ENCODE measurements at places on chromosomes 2 and 18.
A peak's percentile ranks its signal among the peaks of the same experiment; 100 is the strongest.

GRCh38 chr18:48826271-48826670, 124.5 kb downstream of the SMAD7 start:
- H3K4me3 ChIP-seq = no peak overlapping the region
- H3K27ac ChIP-seq = peak overlapping the region; percentile 29
- peaks cover 28% of the 10 kb centered on the region for H3K4me1 ChIP-seq
- H3K27me3 ChIP-seq = no peaks in the 10 kb centered on the region
- H3K36me3 ChIP-seq = peaks cover 5% of the 10 kb centered on the region

GRCh38 chr2:128197059-128197458, 106.1 kb downstream of the UGGT1 start:
- no peak overlapping the region for H3K4me3 ChIP-seq
- DNase-seq = no peak
- H3K4me1 ChIP-seq = peaks cover 32% of the 10 kb centered on the region
- no peaks in the 10 kb centered on the region for H3K27me3 ChIP-seq
- peaks cover 4% of the 10 kb centered on the region for H3K36me3 ChIP-seq

- DNase-seq = no peak
- H3K4me1 ChIP-seq = no peaks in the 10 kb centered on the region
- no peak overlapping the region for H3K4me3 ChIP-seq
- H3K27me3 ChIP-seq = no peaks in the 10 kb centered on the region
These were observed 730.2 kb upstream of the ZNF804A start for GRCh38 chr2:183868153-183868552.

DNA sequence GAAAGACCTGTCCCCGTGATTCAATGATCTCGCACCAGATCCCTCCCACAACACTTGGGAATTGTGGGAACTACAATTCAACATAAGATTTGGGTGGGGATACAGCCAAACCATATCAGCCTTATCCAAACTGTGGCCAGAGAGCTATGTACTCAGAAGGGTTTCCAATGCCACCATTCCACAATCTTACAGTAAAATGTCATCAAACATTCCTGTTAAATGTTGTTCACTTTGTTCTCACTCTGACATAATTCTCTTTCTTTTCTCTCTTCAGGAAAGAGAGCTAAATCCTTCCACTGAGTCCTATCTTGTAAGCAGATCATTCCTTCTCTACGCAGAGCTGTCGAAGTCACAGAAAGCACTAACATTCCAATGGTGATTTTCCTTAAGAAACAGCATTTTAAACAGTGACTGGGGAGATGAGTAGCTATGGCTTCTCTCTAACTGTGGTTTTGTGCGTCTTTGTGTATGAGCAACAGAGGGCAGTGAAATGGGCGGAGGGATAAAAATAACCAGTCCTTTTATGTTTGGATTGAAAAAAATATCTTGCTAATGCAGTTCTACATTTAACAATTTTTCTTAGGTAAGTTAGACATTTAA, 684.7 kb downstream of the EPHA4 start:
- H3K27me3 ChIP-seq = peaks cover 5% of the 10 kb centered on the region
- H3K27ac ChIP-seq = no peak overlapping the region
- no peak overlapping the region for H3K4me3 ChIP-seq
- H3K4me1 ChIP-seq = no peaks in the 10 kb centered on the region
- H3K36me3 ChIP-seq = no peaks in the 10 kb centered on the region
- DNase-seq = no peak

DNA sequence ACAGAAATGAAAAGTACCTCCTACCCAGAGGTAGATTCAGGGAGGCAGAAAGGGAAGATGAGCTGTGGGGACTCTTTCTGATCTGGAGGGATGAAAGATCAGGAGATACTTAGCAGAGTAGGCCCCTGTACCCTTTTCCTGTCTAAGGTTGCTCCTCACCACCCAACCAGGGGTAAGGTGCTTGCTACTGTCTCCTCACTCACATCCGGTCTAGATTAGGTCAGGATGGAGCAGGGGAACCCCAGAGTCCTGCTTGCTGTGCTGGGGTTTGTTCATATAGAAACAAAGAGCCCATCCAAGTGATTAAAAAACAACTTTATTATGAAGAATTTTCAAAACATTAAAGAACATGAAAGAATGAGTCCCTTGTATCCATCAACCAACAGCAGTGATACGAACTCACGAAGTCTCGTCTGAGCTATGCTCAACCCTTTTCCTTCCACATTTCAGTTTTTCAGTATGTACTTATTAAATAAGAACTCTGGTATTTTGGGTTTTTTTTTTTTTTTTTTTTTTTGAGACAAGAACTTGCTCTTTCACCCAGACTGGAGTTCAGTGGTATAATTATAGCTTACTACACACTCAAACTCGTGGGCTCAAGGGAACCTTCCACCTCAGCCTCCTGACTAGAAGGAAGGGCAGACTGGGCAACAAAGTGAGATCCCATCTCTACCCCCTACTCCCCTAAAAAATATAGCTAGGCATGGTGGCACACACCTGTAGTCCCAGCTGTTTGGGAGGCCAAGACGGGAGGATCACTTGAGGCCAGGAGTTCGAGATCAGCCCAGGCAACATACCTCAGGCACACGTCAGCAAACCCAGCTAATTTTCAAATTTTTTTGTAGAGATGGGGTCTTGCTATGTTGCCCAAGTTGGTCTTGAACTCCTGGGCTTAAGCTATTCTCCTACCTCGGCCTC, 28.5 kb upstream of the MCFD2 start:
- no peaks in the 10 kb centered on the region for H3K27me3 ChIP-seq
- peak overlapping the region; percentile 98 for H3K4me3 ChIP-seq
- peaks cover 42% of the 10 kb centered on the region for H3K4me1 ChIP-seq
- H3K27ac ChIP-seq = peak overlapping the region; percentile 99
- H3K36me3 ChIP-seq = peaks cover 2% of the 10 kb centered on the region

DNA sequence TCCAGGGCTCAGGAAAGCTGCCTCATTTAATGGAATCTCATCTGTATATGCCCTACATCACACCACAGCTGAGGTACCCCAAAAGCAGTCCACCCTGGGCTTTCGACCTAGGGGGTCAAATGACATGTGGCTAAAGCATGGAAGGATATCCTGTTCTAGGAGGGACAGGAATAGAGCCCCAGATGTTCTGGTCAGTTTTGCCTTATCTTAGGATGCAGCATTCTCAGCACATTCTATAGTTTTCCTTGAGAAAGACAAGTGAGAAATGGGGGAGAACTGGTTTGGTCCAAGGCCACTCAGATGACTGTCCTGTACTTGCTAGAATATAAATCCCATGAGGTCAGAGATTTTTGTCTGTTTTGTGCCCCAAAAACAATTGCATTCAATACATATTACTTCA, 688.0 kb upstream of the ZEB2 start:
- no peak for DNase-seq
- H3K4me1 ChIP-seq = no peaks in the 10 kb centered on the region
- no peak overlapping the region for H3K4me3 ChIP-seq
- no peaks in the 10 kb centered on the region for H3K27me3 ChIP-seq
- no peaks in the 10 kb centered on the region for H3K36me3 ChIP-seq

DNA sequence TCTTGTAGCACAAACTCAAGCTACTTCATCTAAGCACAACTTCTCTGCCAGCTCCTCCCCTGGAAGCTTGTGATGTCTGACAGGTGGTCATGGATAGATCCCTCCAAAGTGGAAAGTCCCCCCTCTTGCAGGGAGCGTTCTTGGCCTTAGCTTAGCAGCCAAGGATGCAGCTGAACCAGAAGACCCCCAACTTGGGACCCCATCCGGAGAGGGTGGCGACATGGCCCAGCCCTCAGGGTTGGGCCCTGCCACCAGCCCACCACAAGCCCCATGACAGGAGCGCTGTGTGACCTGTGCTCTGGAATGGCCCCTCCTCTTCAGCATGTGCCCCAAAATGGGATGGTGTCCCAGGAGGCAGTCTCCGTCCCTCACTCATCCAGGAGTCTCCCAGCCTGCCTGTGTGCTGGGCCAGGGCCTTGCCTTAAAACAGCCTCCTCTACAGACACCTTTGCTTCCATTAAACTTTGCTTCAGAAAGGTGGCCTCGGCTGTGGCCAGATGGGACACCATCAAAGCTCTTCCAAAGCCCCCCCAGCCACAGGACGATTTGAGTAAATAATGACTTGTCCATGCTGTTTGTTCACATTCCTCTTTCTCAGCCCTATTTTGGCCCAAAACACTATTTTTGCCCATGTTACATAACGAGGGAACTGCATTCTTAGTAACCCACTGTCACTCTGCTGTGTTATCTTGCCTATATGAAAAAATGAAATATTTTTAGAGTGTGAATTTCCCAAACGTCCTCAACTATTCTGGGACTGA, 122.1 kb downstream of the RAB3GAP1 start:
- peaks cover 21% of the 10 kb centered on the region for H3K36me3 ChIP-seq
- H3K27ac ChIP-seq = peak overlapping the region; percentile 21
- H3K4me1 ChIP-seq = peaks cover 4% of the 10 kb centered on the region

- DNase-seq = no peak
- H3K27me3 ChIP-seq = peaks cover 10% of the 10 kb centered on the region
- no peak overlapping the region for H3K4me3 ChIP-seq
- H3K27ac ChIP-seq = no peak overlapping the region
- H3K4me1 ChIP-seq = peaks cover 11% of the 10 kb centered on the region
- H3K36me3 ChIP-seq = peaks cover 2% of the 10 kb centered on the region
These were observed 10.3 kb downstream of the EDAR start for GRCh38 chr2:108978709-108979111.
